Glomerular endothelial cell (primary cell): ENCODE measurements at places on chromosomes 11 and 22. TPM values are rescaled to one million over a fixed set of nuclear protein-coding genes. Genes with fewer than 3 reads are reported as not detected.

DNA sequence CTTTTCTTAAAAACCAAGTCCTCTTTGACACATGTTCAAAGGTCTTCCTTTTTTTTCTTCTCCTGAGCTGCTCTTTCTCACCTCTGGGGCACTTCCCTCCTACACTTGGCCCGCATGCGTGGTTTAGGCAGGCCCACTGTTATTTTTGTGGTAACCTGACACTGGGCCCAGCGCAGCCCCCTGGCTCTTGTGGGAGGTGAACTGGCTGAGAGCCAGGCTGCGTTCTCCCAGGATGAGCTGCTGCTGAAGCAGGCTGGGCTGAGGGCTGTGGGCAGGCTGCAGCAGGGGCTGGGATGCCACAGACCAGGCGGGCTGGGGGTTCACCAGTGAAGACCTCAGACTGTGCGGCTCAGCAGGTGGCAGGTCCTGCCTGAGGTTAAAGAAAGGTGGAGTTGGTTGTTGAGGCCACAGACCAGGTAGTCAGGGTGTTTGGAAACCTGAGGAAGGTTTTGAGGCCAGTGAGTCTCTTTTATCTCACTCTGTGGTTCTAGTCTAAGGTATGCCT lies 72.4 kb downstream of the TEAD1 start:
- DNase-seq = no peak

DNA sequence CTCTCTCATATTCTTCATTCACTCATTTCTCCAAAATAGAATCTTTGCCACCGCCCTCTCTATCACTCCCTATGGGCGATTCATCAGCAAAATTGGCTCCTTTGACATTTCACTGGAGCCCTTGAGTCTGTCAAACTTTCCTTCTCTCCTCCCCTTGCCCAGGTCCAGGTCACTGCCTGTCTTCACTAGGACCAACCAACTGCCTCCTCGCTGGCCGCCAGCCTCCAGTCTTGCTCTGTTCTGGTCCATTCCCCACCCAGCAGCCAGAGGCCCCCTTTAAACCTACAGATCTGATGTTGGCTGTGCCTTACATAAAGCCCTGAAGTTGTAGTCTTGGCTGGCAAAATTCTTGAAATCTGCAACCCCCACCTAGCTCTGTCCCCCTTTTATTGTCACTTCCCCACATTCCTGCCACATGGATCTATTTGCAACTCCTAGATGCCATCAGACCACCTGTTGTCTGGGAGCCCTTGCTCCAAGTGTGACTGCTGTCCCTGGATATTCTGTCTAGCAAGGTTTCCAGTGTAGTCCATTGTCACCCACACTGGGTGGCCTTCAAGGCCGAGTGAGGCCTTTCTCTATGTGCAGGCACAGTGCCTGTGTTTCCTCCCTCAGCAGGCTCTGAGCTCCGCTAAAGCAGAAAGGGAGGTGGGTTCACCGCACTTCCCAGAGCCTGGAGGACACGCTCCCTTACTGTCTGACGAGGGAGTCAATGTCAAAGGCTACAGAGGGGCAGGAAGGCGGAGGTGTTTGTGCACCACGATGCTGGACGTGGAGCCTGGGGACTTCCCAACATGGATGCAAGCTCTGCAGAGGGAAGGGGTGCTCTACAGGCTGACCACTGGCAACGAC lies 25.5 kb downstream of the MYEOV start:
- no peak for DNase-seq

- no peak for DNase-seq
Measured at GRCh38 chr11:57432714-57433163, 5.8 kb upstream of the SLC43A3 start.

DNA sequence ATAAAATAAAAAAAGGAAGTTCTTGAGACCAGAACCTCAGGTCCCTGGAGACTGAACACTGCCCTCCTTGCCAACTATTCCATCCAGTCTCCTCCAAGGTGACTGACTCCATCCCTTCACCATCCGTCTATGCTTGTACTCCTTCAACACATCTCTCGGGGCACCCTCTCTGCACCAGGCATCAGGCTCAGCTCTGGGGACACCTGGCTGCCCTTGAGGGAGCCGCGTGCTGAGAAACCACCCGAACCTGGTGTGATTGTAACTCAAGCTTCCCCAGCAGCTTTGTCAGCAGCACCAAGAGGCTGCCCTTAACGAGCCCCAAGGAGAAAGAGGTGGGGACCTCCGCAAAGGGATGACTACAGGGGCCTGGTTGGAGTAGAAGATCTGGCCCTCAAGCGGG lies 1.7 kb downstream of the PTPN5 start:
- DNase-seq = no peak

GRCh38 chr11:75056814-75057213 lies 39.9 kb downstream of the OR2AT4 start:
- no peak for DNase-seq

GRCh38 chr11:84310268-84310667 lies 1024.1 kb upstream of the CCDC90B start:
- no peak for DNase-seq

GRCh38 chr11:14359501-14360031 lies 583 bp upstream of the RRAS2 start:
- no peak for DNase-seq

GRCh38 chr11:118657238-118657637 lies 22.2 kb downstream of the TREH start:
- DNase-seq = no peak

DNA sequence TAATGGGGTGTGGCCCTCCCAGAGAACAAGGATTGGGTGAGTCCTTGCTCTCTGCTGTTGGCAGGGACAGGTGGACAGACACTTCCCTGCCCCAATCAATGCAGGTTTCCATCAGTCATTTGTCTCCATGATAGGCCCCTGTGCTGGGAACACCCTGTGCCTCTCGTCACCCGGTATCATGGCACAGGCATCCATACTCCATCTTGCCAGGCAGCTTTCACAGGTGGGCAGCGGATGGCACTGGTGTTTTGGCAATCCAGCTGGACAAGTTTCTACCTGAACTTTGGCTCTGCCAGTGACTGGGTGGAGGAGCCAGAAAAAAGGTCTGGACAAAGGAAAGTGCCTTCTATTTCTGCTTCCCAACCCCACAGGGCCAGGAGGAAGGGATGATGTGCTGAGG lies 47.5 kb downstream of the TRIM29 start:
- no peak for DNase-seq

GRCh38 chr11:27916541-27917100 lies 191.3 kb downstream of the KIF18A start:
- DNase-seq = no peak

DNA sequence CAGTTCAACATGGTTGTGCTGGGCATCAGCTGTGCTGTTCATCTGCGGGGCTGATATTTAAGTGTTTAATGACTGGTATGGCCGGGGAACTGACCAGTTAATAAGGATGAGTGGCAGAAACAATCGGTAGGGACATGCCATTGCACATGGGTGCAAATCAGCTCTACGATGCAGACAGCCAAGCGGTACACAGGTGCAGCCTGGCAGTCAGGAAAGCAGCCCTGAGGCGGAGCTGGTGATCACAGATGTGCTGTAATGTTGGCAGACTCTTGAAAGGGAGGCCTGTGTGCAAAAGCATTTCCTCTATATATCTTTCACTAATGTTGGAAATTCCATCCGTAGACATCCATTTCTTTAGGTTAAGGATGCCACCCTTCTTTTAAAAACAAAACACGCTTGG lies 1.1 kb downstream of the MMP20 start:
- no peak for DNase-seq

- no peak for DNase-seq
Measured at GRCh38 chr22:22352371-22352999, 107.9 kb downstream of the VPREB1 start.

DNA sequence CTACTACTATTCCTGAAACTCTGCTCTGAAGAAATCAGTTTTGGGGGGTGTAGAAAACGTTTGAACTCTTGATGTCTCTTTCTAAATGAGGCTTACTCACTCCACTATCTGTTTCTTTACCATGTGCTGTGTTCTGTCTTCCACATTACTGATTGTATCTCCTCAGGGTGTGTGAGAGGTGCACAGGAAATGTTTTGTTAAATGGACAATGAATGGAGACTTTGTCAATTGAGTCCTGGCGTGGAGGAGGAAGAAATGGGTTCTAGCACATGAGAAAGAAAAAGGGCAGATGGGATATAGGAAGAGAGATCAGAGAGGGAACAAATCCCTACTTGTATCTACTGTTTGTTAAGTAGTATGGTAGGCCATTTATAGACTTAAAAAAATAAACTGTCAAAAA lies 577.1 kb upstream of the CCDC90B start:
- no peak for DNase-seq

DNA sequence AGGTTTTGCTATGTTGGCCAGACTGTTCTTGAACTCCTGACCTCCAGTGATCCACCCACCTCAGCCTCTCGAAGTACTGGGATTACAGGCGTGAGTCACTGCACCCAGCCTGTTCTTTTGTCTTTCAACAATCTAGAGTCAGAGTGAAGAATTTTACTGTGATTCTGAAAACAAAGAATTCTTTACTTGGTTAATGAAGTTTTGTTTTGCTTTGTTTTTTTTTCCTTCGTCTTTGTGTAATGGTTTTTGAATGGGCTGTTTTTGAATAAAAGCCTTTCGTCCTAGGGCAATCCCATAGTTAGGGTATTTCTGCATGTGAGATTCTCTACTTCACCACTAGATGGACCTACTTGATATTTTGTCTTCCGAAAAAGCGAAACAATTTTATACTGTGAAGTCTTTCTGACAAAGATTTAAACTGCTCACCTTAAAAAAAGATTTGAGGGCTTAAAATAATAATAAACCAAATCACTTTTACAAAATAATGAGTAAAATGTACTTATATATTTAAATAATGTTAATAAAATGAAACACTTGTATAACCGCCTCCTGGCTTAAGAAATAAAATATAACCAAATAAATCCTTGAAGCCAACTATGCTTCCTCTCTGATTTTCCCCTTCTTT lies 43.4 kb upstream of the SC5D start:
- DNase-seq = peak; percentile 22

- DNase-seq = no peak
Measured at GRCh38 chr11:72721689-72722049, 30.5 kb downstream of the ARAP1 start.

DNA sequence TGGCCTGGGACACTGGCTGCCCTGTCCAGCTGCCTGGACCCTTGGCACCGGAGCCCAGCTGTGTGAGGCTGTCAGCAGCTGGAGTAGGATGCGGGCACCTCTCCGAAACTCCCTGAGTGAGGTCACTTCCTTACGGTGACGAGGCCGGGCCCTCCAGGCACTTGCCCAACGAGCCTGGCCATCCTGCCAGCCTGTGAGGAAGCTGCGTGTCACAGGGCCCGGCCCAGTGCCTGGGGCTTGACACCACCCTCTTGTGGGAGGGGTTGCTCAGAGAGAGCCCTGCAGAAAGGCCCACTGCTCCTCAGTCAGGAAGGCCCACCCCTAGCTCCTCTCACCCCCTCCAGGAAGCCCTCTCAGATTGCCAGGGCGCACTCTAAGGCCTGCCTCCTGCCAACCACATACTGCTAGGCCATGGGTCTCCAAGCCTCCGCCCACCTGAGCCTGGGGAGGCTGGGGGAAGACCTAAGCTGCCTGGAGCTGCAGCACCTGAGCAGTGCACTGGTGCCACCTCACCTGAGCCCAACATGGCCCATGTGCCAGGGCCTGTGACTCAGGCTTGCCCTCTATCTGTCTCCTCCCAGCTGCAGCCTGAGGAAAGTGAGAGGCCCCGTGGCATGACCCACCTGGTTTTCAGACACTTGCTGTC lies 4.3 kb upstream of the PHLDA2 start:
- DNase-seq = no peak

GRCh38 chr11:105034813-105035620 lies at the start of gene CASP1:
Gene CASP1 (minus strand): TSS chr11:105035144. CDS start chr11:105035113, 31 bp downstream.
- no peak for DNase-seq

GRCh38 chr11:19429108-19429760 lies 188.5 kb upstream of the E2F8 start:
- DNase-seq = no peak

DNA sequence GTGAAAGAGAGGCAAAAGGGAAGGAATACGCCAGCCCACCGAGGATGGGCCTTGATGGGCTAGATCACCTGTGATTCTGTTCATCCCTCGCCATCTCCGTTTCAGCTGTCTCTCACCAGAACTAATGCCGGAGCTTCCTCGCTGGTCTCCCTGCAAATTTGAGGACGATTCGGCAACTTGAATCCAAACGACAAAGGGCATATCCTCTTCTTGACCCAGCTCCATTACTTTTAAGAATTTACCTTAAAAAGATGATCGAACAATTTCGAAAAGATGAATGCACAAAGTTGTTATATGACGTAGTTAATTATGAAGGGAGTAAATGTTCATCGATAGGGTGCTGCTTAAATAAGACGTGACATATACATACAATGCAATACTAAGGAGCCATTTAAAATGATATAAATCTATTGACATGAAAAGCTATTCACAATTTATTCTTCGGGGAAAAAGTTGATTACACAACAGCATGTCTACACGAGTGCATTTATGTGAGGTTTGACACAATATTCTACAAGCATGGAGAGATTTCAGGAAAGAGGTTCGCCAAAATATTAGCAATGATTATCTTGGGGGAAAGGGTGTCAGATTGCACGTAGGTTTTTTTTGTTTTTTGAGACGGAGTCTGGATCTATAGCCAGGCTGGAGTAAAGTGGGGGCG lies 937 bp upstream of the FAM168A start:
- no peak for DNase-seq

DNA sequence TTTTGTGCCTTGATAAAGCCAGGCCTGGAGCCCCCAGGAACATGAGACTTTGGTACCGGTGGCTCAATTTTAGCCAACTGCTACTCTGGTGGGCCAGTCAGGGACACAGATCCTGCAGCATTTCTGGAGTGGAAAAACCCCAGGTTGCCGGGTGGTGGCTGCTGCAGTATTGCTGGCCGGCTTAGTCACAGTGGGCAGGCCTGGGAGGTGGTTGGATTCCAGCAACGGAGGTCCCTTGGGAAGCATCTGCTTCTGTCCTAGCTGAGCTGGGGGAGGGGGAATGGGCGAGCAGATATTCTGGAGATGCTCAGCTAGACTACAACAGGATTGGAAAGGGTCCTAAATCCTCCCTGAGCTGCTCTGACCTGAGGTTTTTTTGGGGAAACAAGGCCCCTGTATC lies 31.6 kb upstream of the ACCSL start:
- no peak for DNase-seq

GRCh38 chr11:131796541-131796940 lies 426.1 kb downstream of the NTM start:
- DNase-seq = no peak

- DNase-seq = no peak
Measured at GRCh38 chr11:133902506-133902905, 54.3 kb downstream of the IGSF9B start.

- no peak for DNase-seq
Measured at GRCh38 chr11:34629711-34630110, 8.8 kb downstream of the EHF start.

- DNase-seq = no peak
Measured at GRCh38 chr11:74019860-74020259, 11.0 kb upstream of the UCP3 start.

GRCh38 chr11:394034-394857 lies at the start of gene PKP3:
Gene PKP3 (plus strand): TSS chr11:394209. CDS start chr11:394293, 84 bp downstream.
- no peak for DNase-seq

GRCh38 chr11:59417023-59417422 lies 9.2 kb downstream of the OR5A2 start:
- no peak for DNase-seq

Gene PRDM10
- total RNA-seq = 7.0 and 7.9 TPM in 2 replicates

Gene HTR3A
- total RNA-seq = not detected in 2 replicates

Gene POLD3
- total RNA-seq = 6.5 and 12.1 TPM in 2 replicates

Gene MMP27
- not detected in 2 replicates for total RNA-seq

Gene HEPN1
- 0.18 TPM in 1 of 2 replicates, not detected in the other for total RNA-seq

Gene SMTNL1
- total RNA-seq = not detected in 2 replicates

Gene NEFH
- total RNA-seq = 1.8 and 2.2 TPM in 2 replicates

Gene FIBIN
- not detected in 2 replicates for total RNA-seq

Gene SNU13
- total RNA-seq = 122 and 123 TPM in 2 replicates

Gene TCN1
- total RNA-seq = not detected in 2 replicates

Gene TSPAN32
- total RNA-seq = not detected in 2 replicates

Gene C11orf97
- not detected in 2 replicates for total RNA-seq
